ENCODE measurements at places on chromosomes 16 and 17.

DNA sequence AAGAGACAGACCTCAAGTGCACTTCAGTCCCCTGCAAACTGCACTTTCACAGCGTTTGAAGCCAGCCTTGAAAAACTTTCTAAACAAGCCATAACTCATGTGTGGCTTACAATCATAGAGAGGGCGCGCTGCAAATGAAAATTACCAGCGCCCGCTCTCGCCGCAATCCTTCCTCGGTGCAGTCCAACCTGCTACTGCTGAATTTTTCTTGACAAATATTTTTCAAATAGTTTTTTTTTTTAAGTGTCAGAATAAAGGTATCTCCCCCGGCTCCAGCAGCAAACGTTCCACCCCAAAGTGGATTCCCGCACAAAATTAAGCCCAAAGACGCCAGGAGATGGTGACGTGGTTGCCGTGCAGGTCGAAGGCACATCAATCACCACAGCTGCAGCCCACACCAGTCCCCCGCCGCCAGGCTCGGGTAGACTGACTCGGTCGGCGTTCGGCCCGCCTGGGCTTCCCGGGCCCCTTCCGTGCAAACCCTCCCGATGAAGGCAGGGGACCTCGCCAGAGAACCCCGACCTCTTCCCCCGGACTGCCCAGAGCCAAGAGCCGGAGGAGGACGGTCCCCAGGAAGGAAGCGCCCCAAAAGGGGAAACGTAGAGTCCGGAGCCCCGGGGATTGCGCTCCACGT is 630 bp downstream of the GRB2 start:
- DNase-seq, result peak; percentile 41

DNA sequence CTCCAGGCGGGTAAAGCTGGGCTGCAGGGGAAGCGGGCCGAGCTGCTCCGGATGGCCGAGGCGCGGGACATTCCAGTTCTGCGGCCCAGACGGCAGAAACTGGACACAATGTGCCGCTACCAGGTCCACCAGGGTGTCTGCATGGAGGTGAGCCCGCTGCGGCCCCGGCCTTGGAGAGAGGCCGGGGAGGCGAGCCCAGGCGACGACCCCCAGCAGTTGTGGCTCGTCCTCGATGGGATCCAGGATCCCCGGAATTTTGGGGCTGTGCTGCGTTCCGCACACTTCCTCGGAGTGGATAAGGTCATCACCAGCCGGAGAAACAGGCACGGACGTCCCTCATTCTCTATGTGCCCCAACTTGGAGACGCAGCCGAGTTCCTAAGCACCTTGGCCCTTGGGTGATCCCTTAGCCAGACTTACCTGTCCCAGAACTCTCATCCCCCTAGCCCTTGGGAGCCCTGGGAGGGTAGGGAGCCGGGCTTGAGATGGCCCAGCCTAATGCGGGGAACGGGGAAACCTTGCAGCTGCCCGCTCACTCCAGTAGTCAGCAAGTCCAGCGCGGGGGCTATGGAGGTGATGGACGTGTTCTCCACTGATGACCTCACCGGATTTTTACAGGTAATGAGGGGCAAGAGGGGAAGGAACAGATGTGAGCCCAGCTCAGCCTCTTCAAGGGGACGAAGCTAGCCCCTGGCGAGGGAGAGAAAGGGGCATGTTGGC is 806 bp downstream of the MRM1 start:
- DNase-seq, result no peak

GRCh38 chr16:74268372-74268782 is 28.2 kb upstream of the PSMD7 start:
- no peak for DNase-seq

DNA sequence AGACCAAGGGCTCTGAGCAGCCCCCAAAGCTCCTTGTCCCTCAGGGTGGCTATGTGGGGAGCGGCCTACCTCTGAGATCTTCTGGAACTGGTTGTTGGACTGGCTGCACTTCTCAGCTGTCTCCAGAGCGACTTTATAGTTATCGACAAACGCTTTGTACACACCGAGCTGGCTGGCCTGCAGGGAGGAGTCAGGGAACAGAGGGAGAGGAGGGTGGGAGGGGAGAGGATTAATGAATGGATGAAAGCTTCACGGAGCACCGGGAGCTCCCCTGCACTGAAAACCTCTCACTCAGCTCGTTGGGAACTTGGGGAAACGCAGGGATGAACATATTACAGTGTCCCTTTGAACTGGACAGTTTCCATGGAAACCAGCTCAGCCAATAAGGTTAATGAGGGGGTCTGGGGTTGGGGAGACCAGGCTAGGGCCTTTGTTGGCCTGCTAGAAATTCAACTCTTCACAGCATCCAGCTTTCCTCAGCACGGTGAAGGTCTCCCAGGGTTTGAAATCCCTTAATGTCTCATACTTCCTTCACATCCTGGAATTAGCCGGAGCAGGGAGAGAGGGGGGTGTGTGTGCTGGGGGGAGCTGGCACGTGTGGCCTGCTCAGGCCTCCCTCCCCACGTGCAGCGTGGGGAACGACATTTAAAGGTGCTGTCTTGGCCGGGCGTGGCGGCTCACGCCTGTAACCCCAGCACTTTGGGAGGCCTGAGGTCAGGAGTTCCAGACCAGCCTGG is 86.7 kb downstream of the TIMM22 start:
- DNase-seq, result no peak

DNA sequence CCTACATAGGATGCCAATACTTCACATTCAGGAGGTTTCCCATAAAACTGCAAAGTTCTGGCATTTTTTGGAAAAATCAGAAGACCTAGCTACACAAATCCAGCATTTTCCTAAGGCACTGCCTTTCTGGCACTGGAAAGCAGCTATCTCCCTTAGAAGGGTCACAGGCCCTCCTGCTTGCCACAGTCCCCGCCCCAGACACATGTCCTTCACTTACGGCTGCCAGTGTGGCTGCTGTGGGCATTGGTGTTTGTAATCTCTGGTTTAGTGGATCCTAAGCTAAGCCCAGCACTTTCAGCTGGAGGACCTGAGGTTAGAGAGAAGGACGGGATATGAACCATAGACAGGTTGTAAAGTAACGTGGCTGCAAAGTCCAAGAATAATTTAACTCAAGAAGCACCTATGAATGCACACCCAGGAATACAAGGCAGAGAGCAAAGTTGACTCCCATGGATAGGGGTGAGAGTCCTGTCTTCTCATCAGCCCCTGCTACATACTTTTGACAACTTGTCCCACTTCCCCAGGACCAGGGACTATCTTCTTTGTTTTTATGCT is 100.0 kb downstream of the XYLT1 start:
- DNase-seq, result no peak

- no peak for DNase-seq
These were observed 30.0 kb downstream of the USP32 start for GRCh38 chr17:60361889-60362288.

GRCh38 chr16:9097266-9098219 is 6.1 kb downstream of the HAPSTR1 start:
- DNase-seq, result no peak

GRCh38 chr16:15963307-15963910 is 14.0 kb downstream of the ABCC1 start:
- DNase-seq, result no peak

DNA sequence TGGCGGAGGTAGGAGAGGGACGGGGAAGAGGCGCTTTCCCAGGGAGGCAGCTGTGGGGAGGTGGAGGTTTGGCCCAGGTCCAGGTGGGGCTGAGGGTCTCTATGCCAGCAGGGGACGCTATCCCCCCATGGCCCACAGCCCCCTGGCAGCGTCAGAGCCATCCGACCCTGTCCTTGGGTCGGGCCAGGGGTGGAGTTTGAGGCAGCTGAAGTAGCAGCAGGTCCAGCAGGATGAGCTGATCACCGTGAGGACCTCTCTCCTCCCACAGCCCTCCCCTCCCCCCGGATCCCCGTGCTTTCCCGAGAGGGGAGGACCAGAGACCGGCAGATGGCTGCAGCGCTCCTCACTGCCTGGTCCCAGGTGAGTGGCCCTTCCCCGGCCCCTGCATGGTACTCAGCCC is 3.2 kb downstream of the ZNF205 start:
- DNase-seq, result no peak

GRCh38 chr16:70694088-70694867 is 8.4 kb upstream of the MTSS2 start:
- DNase-seq, result no peak

DNA sequence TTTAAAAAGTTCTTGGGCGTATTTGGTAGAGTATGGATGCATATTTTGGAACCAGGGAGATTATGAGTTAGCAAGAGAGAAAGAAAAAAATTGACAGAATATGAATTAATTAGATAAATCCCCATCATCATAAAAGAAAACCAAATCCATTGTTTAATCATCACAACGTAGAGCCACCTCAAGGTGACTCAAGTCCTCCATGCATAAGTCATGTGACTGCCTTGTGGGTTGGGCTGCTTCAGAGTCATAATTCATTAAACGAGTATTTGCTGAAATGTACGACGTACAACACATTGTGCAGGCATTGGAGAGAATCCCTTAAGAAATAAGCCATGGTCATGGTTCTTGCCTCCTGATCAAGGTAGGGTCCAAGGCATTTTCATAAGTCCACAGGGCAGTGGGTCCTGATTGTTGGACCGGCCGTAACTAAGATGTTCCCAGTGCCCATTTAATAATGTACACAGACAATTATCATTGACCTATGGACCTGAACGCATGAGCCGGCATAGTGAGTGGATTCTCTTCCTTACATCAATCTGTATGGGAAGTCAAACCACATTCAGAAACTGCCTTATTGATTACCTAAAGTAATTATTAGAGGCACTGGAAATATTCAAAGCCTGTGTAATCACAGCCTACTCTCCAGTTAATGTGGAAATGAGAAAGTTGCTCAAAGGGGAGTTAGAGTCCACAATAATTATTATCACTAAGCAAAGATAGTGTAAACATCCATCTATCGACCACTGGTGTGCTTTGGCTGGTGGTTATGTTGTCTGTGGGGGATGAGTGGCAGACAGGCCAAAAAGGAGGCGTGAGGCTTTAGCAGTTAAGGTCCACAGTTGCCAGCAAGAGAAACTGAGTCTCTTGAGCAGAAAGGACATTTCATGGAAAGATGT is 165.4 kb downstream of the PITPNC1 start:
- no peak for DNase-seq

GRCh38 chr16:20847550-20847949 is 41.2 kb downstream of the REXO5 start:
- DNase-seq, result no peak

DNA sequence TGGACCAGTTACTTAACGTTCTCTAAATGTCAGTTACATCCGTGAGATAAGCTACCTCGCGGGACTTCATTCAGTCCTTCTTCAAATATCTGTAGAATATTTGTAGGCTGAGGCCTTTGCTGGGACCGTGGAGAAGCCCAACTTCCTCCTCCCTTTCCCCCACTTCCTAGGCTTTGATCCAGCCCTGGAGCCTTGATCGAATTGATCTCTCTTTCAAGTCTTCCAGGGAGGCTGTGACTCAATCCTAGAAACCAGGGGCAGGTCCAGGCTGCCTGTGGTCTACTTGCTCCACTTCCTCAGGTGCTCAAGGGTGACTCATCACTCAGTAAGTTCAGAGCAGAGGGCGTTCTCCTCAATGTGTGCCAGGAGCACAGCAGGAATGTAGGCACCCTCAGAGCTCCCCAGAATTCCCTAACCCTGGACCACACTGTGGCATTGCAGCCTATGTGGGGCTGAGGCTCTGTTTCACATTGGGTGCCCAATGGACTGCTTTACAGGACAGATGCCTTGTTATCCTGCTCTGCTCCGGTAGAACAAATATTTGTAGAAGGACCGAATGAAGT is 11.2 kb upstream of the CEP20 start:
- no peak for DNase-seq

- no peak for DNase-seq
These were observed 74.4 kb downstream of the SHISA9 start for GRCh38 chr16:12975766-12976165.

DNA sequence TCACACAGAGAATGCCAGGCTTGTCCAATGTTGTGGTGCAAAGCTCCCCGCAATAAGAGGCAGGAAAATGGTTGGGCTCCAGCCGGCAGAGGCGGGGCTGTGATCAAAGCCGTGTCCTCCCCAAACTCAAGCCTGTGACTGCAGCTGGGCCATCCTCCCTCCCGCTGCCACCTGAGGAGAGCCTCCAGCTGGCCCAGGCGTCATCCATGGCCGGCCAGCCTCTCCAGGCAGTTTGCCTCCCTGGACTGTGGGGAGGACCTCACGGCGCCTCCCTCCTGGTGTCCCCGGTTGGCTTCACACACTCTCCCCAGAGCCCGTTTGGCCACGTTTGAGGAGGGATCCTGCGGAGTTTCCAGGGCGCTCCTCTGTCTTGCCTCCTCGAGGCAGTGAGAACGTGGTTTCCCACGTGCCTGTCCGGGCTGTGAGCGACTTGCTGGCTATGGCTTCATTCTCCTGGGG is 134.1 kb downstream of the IRF8 start:
- DNase-seq, result peak; percentile 52

DNA sequence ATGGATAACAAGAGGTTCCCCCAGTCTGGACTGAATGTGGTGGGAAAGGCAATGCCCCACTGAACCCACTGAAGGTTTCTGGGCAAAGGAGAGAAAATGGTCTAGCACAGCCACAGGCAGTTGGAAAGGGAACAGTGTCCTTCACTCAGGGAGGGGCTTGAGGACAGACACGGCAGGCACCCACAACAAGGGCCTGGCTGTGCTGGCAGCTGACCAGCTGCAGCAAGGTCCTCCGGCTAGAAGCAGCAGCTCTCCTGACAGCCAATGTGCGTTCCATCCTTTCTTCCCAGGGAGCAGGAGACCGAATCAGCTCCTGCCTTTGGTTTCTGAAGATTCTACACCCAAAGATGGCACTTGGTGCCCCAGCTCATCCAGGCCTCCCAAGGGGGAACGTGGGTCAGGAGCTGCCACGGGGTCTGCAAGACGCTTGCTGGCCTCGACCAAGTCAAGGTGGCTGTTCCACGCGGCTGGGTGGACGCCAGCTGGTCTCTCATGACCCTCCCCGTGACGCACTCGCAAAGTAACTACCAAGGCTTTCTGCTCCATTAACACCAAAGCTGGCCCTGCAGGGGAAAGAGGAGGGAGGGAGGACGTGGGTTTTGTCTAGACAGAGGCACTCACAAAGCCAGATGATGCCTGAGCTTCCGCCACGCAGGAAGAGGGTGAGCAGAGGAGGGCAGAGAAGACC is 11.1 kb downstream of the ABR start:
- peak; percentile 64 for DNase-seq

- DNase-seq, result no peak
These were observed 8.5 kb upstream of the CYTH1 start for GRCh38 chr17:78790552-78790951.

- DNase-seq, result no peak
These were observed 5.9 kb downstream of the TEX2 start for GRCh38 chr17:64256913-64257807.

GRCh38 chr17:4247971-4248388 is 15.8 kb downstream of the ANKFY1 start:
- DNase-seq, result no peak

- DNase-seq, result no peak
These were observed 60.5 kb upstream of the CLEC3A start for GRCh38 chr16:77961814-77962213.
